ENCODE measurements at places on chromosomes 5 and 9.

DNA sequence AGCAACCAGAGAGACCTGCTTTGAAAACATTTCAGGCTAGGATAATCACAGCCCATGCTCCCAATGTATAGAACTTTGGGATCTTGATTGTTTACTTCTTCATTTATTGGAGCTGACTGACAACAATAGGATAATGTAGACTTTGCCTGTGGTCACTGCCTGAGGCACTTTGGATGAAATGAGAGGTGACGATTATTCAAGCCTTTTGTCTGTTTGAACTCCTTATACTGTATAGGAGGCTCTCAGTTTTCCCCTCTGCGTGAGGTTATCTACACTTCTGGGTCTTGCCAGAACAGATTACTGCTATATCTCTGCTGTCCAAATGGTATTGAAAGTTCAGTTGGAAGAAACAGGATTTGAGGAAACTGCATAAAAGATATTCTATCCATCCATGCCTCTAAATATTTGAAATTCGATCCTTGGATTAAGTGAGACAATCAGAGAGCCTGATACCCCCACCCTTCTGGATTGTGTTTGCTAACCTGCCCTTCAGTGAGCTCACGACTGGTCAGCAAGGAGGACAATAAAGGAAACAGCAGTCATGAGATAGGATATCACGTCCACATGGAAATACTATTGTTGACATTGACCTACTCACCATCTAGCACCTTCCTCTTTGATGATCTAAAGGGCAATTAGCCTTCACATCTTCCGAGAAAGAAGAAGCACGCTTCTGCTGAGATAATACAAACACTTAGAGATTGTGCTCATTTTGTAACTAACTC is 98.1 kb downstream of the DOCK8 start:
- no peak for DNase-seq

GRCh38 chr9:92432350-92432749 is 8.1 kb upstream of the OMD start:
- DNase-seq: peak; percentile 71

GRCh38 chr9:4550777-4551484 is 60.7 kb downstream of the SLC1A1 start:
- peak; percentile 63 for DNase-seq

GRCh38 chr5:1552521-1553255 is 28.9 kb upstream of the LPCAT1 start:
- no peak for DNase-seq

DNA sequence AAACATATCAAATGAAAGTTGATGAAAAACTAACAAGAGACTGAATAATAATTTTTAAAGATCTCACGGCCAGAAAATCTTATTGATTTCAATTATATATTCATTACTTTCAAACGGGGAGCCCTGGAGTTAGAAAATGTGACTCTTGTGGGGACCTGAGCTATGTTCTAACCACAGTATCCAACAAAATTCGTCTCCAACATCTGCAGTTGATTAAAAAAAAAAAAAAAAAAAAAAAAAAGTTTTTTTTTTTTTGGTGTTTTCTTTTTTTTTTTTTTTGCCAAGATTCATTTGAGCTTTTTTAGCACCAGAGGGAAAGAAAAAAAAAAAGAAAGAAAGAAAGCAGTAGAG is 144.3 kb upstream of the PIK3R1 start:
- DNase-seq: no peak

GRCh38 chr5:20680718-20681302 is 692.8 kb upstream of the CDH18 start:
- no peak for DNase-seq

- no peak for DNase-seq
These were observed 7.0 kb downstream of the DIPK1B start for GRCh38 chr9:136719195-136719880.

DNA sequence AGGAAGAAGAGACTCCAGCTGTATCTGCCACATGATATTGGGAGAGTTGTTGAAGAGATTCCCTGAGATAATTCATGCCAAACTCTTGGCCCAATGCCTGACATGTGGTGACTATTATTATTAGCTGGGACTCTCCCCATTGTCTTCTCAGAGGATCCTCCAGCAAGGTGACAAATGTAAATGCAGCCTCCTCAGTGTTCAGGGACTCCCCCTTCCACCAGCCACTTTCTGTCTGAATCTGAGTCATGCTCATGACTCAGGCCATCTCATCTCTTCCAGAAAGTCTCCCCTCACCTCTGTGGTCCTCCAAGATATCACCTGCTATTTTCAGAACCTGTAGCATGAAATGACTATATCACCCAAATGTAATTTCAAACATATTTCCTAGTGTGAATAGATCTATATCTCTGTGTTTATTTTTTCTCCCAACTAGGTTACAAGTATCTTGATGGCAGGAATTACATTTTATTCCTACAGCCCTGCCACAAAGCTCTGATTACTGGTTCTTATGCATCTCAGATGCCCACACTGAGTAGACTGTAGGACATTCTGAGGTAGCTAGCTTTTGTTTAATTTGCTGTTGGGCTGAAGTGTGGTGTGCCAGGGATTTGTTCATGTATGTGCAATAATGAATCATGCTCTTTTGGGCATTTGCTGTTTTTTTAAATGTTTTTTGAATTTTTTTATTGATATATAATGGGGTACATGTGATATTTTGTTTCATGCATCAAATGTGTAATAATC is 126.6 kb upstream of the IL12B start:
- no peak for DNase-seq

DNA sequence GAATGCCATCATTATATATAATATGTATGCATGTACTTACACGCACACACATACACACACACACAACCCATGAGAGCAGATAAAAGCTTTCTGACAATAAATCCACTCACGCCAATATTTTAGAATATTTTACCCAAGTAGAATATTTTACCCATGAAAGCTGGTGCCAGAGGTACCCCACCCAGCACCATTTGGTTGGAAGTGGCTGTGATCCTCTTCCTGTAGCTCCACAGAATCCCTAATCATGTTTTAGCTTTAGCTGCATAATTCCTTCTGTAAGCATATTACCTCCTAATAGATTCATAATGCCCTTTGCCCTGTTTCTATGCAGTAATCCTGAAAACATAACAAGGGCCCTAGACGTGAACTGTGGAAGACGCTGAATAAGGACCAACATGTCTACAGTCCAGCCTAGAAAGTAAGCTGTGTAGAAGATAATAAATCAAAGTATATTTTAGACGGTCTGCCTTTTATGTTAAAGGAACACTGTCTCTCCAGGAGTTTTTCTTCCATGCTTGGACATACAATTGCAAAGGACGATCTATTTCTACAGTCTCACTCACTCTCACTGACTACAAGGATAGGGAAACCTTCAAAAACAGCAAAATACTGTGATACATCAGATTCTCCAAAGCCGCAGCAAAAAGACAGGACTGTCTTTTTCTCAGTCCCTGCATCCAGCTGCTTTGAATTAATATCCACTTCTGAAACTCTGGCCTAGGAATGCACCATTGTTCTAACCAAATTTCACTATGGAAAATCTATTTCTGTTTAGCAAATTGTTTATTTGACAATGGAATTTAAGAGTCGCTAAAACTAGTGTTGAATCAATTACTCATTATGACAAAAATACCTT is 98.2 kb downstream of the USP20 start:
- no peak for DNase-seq

- peak; percentile 86 for DNase-seq
These were observed 451 bp downstream of the LPAR1 start for GRCh38 chr9:111037708-111038330.

DNA sequence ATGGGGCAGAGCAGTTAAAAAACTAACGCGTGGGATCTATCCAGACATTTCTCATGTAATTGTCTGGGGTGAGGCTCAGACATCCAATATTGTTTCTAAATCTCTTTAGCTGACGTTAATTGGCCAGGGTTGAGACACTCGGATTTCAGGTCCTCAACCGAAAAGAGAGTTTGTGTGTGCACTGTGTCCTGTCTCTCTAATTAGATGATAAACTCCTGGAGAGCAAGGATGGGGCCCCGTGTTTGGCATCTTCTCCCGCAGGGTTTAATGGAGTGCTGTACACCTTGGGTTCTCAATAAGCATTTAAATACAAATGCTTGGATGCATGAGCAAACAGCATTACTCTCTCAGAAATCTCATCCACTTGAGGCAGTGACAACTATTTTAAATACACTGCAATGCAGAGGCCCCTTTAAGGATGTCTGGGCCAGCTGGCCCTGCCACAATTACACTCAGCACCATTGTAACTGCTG is 139.6 kb downstream of the MTX3 start:
- no peak for DNase-seq

DNA sequence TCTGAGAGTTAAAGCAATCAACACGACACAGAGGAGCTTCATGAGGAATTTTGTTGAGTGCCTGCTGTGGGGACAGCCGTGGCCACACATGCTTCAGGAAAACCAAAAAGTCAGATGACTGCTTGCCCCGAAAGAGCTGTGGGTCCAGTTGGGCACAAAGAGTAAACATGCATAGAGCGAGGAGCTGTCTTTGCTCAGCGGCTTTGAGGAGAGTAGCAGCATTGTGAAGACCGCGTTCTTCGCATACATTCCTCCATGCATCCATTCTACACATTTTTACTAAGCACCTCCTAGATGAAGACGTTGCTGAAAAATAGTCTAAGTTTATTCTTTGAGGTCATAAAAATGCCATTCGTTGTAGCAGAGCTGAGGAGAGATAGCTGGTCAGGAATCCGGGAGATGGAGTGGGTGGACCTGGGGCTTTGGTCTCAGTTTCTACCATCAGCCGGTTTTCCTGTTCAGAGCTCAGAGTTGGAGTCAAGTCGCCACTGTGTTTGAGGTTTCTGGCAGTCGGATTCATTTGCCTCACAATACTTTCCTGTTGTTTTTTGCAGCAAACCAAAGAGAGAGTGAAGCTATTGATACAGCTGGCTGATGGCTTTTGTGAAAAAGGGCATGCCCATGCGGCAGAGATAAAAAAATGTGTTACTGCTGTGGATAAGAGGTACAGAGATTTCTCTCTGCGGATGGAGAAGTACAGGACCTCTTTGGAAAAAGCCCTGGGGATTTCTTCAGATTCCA is 194.5 kb upstream of the OTULINL start:
- DNase-seq: no peak

GRCh38 chr5:51131266-51131665 is 252.0 kb upstream of the ISL1 start:
- no peak for DNase-seq

DNA sequence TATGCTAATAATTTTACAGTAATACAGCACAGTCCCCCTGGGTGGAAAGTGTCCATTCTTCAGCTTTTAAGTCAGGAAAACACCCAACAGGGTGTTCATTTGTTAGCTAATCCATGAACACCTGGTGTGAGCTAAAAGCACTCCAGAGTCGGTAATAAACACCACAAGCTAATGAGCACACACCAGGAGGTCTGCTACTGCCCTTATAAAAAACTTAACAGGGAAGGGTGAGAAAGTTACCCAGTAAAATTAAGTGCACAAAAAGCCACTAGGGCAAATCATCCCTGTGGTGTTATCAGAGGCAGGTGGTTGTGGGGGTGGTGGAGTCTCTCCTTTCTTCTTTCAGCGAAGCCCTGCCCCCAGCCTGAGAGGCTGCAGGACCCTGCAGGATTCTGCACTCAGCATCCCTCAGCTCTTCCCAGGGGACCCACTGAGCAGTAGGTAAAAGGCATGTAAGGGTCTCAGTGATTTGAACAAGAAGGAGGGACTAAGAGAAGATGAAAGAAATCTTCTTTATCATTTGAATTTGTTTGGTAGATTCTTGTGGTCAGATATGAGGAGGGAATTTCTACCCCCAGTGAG is 14.4 kb downstream of the GDNF start:
- no peak for DNase-seq

- DNase-seq: peak; percentile 79
These were observed 3.1 kb downstream of the IER5L start for GRCh38 chr9:129174724-129175514.

GRCh38 chr9:137028263-137029057 is 423 bp upstream of the ABCA2 start:
- peak; percentile 78 for DNase-seq

- no peak for DNase-seq
These were observed 85.4 kb downstream of the TRIM36 start for GRCh38 chr5:115084246-115084793.

DNA sequence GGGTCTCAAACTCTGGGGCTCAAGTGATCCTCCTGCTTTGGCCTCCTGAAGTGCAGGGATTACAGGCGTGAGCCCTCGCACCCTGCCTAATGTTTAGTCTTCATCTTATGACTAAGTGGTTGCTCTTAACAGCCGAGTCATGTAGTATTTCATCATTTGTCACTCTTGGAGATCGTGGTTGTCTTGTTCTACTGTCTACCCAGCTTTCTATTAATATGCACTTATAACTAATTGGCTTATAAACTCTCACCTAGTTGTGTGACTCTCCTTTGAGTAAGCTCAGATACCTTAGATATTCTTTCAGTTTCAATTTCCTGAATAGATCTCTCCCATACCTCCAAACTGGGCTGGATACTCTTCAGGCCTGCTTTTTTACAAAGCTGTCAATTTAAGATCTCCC is 19.9 kb downstream of the SLC44A1 start:
- DNase-seq: peak; percentile 21

DNA sequence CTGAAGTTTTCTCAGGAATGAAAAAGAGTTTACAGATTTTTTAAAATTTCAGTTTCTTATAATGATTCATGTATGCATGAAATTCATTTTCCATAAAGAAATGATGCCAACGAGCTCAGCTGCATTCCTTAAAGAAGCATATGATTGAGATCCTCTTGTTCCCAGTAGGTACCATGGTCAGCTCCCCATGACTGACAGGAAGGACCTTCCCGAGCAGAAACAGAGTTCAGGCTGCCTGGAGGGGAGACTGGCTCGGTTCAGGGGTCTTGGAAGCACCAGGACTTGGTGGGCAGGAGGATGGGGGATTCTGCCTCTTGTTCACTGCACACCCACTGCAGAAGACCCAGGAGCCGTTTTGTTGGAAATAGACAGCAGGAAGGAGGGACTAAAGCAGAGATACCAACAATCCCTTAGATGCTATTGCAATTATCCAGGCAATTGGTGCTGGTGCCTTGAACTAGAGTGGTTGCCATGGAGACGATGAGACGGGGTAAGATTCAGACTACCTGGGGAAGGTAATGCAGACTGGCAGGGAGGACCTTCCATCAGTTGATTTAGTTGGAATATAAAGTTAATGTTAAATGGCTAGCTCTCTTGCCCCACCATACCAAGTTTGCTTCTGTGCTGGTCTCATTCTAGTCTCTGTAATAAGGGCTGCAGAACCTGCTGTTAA is 447.8 kb downstream of the MTRR start:
- no peak for DNase-seq

GRCh38 chr5:55913466-55914413 is 62.6 kb downstream of the IL31RA start:
- DNase-seq: no peak

- DNase-seq: no peak
These were observed 294.1 kb upstream of the TNC start for GRCh38 chr9:115411993-115412452.

DNA sequence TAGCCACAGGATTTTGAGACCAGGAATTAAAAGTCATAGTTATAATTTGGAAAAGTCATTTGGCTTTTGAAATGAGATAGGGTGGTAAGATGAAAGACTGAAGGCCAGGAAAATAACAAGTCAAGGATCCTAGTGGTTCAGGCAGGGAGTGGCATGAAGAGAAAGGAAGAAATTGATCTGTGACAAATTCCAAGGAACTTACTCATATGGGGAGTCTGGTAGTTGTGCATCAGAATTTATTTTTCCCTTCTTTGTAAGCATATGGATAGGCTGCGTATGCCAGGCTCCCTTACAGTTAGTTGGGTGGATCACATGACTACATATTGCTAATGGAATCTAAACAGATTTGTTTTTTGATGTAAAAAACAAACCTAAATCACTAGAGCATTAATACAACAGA is 21.0 kb downstream of the ISL1 start:
- no peak for DNase-seq

- DNase-seq: peak; percentile 37
These were observed 154.8 kb downstream of the PALM2AKAP2 start for GRCh38 chr9:109934857-109935215.
